ENCODE measurements at places on chromosomes 3 and 15. TPM values are rescaled to one million over a fixed set of nuclear protein-coding genes. Genes with fewer than 3 reads are reported as not detected.

DNA sequence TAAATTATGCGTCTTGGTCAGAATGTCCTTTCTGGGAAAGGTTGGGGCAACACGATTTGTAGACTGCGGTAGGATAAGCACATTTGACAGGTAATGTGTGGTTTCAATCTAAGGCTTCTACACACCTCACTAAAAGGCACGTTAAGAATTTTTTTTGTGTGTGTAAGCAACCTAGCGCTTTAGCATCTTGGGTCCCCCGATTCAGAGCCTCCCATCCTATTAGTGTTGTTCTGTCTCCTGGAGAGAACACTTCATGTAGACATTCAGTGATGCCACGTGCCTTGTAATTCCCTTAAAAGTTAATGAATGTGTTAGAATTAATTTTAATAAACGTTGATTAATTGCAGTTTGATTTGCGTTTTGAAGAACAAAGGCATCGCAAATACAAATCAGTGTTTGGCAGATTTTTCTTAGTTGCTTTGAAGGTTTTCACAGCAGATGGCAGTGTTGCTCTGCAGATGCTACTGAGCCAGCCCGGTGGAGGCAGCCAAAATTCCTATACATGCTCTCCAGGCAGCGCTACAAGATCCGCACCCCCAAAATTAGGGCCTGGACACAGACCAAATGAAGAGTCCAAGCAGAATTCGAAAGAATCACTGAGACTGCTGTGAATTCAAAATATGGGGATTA, 63.5 kb downstream of the OTOL1 start:
- peak; percentile 21 for DNase-seq

DNA sequence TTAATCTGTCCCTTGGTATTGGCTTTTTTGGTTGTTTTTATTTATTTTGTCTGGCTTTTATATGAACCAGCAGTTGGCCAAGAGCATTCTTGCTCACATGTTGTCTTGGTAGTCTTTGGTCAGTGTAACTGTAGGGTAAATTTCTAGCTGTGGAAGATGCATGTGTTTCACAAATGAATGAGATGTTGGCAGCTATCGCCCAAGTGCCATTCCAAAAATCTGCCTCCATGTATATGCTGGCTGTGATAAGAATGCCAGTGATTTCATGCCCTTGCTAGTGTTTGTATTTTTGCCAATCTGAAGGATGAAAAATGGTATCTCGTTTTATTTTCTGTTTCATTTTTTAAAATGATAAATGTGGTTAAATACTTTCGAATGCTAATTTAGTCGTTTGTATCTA, 50.1 kb downstream of the TLNRD1 start:
- no peak for DNase-seq

DNA sequence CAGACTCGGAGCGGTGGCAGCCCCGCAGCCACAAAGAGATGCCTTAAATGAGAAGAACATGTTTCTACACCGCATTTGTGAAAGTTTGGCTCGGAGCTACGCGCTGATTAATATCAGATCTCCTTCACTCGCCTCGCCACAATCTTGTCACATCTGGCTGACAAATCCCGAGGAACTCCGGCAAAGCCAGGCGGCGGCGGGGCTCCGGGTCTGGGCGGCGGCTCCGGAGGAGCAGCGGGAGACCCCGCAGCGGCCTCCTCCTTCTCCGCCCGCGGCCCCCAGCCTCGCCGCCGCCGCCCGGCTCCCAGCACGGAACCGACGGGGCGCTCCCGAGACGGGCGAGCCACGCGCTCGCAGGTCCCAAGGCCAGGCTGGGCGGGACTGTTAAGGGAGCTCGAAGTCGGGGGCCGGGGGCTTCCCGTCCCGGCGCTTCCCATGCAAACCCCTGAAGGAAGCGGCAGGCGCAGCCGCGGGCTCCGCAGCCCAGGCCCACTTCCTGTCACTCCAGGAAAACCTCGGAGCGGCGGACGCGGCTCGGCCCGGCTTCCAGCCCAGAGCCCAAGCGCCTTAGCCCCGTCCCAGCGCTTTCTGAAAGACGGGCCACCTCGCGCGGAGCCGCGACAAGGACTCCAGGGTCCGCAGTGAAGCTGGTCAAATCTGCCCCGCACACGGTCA, 1.2 kb downstream of the BNC1 start:
- no peak for DNase-seq

Gene FBN1
- 19.5 TPM for total RNA-seq

DNA sequence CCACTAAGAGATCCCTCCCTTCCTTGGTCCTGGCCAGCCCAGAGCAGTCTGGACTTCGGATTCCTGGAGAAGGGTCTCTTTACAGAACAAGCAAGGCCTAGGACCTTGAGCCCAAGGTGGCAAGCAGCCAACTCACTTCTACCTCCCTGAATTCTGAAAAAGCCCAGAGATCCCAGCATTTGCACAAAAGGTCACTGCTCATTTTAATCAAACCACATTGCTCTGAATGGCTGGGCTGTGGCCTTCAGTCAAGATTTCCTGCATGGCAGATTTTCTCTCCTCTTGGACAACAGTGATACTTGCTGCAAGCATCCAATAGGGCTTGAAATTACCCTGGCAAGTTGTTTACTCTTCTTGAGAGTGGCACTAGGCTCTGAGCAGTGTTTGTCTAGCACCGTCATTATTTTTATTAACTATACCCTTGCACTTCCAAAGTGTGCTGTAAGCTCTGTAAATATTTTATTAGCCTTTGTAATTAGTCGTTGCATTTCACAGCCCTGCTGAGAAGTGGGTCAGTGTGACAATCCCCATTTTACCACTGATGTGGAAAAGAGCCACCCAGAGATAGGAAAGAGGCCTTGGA, 274.7 kb upstream of the CTNNB1 start:
- DNase-seq: no peak

- DNase-seq: no peak
These were observed 1129.3 kb downstream of the NAALADL2 start for GRCh38 chr3:175988401-175988800.

Gene RBMS3
- 2.8 TPM for total RNA-seq

DNA sequence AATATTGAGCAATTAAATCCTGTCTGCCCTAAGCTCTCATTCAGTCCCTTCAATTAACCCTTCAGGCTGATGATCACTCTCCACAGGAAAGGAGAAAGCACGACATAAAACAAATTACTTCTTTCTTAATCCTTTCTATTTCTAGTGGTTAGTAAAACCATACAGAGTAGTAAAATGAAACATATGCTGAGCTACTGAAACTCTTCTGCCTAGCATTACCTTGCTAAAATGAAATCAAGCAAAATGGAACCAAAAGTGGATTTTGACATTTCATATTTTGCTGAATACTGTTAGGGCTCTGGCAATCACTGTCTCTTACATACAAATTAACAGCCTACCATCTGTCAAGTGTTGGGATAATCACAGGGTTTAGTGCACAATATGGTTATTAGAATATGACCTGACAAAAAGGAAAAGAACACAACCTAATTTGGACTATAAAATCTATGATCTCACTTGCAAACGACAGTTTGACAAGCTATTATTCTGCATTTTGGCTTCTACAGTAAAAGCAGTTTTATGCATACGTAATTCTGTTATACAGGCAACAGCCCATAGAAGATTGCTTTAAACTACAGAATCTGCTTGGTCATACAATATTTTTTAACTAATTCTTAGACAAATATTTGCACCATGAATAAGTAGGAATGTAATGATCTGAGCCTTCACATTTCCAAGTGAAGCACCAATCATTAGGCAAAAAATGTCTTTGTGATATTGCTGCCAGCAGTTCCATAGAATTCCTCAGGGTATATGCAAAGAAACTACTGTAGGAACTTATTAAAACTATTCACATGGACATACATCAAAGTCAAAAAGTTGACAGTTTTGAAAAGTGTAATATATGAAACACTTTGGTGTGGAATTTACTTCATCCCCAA, 105.0 kb downstream of the FHIT start:
- no peak for DNase-seq

GRCh38 chr15:23760024-23760423, 72.9 kb upstream of the NDN start:
- DNase-seq: no peak

- no peak for DNase-seq
These were observed 18.8 kb downstream of the GNB4 start for GRCh38 chr3:179432451-179432850.

DNA sequence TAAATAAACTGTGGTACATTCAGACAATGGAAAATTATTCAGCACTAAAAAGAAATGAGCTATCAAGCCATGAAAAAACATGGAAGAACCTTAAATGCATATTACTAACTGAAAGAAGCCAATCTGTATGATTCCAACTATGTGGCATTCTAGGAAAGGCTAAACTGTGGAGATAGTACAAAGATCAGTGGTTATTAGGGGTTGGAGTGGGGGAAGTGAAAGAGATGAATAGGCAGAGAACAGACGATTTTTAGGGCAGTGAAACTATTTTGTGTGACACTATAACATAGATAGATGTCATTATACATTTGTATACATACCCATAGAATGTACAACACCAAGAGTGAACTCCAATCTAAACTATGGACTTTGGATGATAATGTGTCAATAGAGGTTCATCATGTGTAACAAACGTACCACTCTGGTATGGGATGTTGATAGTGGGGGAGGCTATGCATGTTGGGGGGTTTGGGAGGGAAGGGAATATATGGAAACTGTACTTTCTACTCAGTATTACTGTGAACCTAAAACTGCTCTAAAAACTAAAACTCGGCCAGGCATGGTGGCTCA, 29.0 kb downstream of the RAB27A start:
- DNase-seq: no peak

Gene OCA2
- total RNA-seq: 0.10 TPM

Gene CCRL2
- total RNA-seq: 10.9 TPM

- DNase-seq: no peak
These were observed 7.7 kb downstream of the SLCO3A1 start for GRCh38 chr15:91861223-91861622.

DNA sequence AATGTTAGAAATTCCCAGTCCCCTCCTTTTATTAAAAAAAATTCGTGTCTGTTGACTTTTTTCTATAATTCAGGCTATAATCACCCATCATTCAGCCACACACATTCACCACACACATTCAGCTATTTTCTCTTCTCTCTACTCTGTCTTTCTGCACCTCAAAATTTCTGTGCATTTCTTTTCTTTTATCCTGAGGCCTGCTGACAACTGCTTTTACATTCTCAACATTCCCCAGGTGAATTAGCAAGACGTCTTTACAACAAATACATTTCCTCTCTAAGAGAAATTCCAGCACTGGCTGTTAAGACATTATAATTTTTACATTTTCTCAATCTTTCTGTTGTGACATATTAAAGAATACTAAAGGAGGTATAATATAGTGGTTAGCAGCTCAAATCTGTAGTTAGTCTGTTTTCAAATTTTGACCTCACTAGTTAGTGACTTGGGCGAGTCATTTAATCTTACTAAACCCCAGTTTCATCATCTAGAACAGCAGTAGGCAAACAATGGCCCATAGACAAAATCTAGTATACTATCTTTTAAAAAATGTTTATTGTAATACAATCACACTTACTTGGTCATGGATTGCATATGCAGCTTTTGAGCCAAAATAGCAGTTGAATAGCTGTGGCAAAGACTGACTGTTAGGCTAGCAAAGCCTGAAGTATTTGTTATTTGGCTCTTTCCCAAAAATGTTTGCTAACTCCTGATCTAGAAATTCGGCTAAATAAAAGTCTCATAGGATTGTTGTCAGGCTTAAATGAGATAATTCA, 350.7 kb downstream of the NSUN3 start:
- DNase-seq: no peak

GRCh38 chr15:28930011-28930410, 44.2 kb downstream of the APBA2 start:
- no peak for DNase-seq

Gene DNAJB8
- not detected for total RNA-seq

GRCh38 chr3:181872887-181873286, 161.2 kb downstream of the SOX2 start:
- no peak for DNase-seq

DNA sequence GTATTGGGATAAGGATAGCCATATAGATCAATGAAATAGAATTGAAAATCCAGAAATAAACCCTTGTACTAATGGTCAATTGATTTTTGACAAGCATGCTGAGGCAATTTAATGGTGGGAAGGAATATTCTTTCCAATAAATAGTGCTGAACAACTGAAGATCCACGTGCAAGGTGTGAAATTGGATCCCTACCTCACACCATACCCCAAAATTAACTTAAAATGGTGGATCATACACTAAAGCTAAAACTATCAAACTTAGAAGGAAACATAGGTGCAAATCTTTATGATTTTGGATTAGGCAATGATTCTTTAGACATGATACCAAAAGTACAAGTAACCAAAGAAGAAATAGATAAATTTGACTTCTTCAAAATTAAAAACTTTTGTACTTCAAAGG, 22.1 kb upstream of the SYNM start:
- DNase-seq: no peak

DNA sequence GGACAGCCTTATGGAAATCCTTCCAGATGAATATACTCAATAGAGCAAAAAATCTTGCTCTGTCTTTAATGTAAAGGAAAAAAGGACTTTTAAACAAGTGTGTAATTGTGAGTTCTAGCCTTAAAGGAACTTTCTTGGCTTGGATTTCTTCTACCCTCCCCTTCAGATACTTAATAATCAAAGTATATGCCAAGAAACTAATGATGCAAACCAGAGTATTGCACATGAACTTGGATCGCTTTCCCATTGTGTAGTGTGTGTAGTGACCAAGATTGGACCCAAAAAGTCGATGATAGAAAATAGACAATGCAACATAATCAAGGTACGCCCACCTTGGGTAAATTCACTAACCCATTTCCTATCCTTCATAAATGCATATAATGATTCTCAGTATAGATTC, 123.8 kb downstream of the TIGIT start:
- DNase-seq: no peak

- no peak for DNase-seq
These were observed 54.7 kb downstream of the QTRT2 start for GRCh38 chr3:114111060-114111770.

GRCh38 chr3:179544981-179545645, 17.6 kb upstream of the ACTL6A start:
- no peak for DNase-seq

Gene TUSC7
- total RNA-seq: not detected

Gene CPNE4
- 0.16 TPM for total RNA-seq

- no peak for DNase-seq
These were observed 81.9 kb downstream of the MECOM start for GRCh38 chr3:169581633-169582032.

DNA sequence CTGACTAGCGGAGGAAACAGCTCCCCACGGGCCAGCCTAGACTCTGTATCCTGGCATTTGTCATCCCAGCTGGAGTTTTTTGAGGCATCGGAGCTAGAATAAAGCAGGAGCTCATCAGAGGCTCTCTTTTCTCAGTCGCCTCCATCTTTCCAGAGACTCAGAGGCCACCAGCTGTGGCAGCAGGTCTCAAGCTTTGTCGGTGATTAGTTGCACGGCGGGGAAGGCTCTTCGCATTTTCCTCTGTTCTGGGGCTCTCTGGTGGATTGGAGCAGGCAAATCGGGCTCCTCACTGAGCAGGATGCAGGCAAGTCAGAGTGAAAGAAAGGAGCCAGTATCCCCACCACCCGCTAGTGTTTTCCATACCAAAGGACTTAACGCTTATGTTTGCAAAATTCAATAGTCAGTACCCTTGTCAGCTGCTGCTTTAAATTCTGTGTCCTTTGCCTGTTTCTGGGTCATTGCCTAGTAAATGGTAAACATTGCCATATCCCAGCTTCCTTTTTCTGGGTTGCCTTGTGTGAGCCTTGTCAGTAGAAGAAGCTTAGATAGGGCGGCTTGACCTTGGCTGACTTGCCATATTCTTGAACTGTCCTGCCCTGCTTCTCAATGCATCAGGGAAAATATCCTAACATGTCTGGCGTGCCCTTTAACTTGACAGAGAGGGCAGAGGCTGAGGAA, 127.1 kb downstream of the PTPRG start:
- DNase-seq: no peak

Gene RTP4
- total RNA-seq: 5.3 TPM

- DNase-seq: no peak
These were observed 3.2 kb upstream of the SIAH2 start for GRCh38 chr3:150765949-150766720.

All from colonic mucosa (tissue), 4 donors.